ENCODE measurements at places on chromosomes 2 and 18.

- no peak for DNase-seq
These were observed 69.9 kb upstream of the MMADHC start for GRCh38 chr2:149657401-149658040.

- no peak for DNase-seq
These were observed 206.0 kb upstream of the TNP1 start for GRCh38 chr2:217065695-217066405.

- no peak for DNase-seq
These were observed 432.3 kb downstream of the PID1 start for GRCh38 chr2:228838819-228839218.

DNA sequence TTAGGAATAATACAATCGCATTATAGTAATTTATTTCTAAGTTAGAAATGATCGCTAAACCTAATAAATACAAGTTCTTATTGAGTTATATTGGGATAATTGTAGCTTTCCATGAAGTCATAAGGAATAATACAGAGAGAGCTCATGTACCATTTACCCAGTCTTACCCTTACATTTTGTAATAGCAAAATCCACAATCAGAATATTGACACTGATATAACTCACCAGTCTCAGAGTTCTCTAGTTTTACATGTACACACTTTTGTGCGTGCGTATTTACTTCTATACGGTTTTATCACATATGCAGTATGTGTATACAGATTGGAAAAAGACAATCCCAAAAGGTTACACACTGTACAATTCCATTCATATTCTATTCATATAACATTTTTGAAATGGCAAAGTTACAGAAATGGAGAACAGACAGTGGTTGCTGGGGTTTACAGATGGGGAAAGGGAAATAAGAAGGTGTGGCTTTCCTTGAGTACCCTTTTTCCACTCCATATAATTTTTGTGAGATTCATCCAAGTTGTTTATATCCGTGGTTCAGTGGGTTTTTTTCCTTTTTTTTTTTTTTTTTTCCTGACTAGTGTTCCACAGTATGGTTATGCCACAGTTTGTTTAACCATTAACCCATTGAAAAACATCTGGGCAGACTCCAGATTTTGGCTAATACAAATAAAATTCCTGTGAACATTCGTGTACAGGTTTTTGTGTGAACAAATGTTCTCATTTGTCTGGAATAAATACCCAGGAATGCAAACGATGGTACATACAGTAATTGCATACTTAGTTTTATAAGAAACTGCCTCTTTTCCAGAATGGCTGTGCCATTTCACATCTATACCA lies 117.2 kb downstream of the HNMT start:
- DNase-seq, result no peak

DNA sequence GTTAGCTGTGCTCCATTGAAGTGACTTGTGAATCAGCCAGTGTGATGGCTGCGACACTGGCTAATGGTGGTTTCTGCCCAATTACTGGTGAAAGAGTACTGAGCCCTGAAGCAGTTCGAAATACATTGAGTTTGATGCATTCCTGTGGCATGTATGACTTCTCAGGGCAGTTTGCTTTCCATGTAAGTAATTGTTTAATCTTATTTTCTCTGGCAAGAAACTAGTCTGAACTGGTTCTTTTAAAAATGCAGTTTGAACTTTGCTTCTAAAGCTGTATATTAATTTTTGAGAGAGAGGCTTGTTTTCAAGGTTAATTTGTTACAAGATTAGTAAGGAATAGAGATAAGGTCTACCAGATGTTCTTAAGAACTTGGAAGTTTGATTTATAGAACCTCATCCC lies 46.7 kb downstream of the GLS start:
- no peak for DNase-seq

DNA sequence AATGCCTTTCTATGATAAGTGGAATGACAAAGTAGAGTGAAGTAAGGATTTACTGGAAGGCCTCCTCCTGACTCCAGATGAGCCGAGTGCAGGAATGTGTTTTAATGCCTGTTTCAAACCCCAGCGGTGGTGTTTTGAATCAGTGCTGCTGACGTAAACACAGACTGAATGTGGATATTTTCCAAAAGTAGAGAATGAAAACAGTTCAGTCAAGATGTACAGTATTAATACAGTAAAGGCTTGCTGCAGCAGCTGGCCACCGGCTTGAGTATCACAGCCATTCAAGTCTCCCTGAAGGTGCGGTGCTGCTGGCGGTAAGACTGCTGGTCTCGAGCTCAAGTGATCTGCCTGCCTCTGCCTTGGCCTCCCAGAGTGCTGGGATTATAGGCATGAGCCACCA lies 46.7 kb downstream of the ARHGAP28 start:
- DNase-seq, result no peak

DNA sequence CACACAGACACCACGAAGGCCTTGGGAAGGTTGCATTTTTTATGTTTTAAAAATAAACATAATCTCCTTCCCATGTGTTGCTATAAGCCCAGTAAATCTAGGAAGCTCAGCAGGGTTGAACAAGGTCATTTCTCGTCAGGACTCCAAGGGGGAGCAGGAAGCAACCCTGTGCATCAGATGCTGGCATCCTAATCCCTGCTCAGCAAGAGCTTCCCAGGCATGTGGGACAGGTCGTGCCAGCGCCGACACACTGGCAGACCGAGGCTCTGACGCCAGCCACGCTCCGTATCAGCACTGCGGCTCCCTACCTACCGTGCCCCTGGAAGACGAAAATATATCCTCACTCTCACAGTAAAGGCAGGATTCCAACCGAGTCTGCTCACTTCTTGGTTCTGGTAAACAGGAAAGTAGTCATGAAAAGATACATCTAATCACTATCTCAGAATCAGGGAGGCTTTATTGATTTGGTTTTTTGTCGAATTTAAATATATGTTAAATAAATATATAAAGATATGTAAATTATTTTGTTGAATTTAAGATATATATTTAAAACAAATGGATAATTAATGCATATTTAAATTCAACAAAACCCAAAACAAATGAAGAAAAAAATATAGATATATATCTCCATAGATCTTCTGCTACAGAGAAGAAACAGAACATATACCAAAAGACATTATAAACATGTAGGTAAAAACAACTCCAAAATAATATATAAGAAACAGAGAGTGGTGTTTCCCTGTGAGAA lies 61.4 kb downstream of the TXNL1 start:
- no peak for DNase-seq

All from SW 1271 (cell line).